Posterior vena cava (tissue), 2 donors: ENCODE measurements at places on chromosomes 5 and 9. TPM values are rescaled to one million over a fixed set of nuclear protein-coding genes. Genes with fewer than 3 reads are reported as not detected.

GRCh38 chr9:75889977-75890471 lies 449 bp upstream of the PCSK5 start:
- DNase-seq: peak; percentile 80

DNA sequence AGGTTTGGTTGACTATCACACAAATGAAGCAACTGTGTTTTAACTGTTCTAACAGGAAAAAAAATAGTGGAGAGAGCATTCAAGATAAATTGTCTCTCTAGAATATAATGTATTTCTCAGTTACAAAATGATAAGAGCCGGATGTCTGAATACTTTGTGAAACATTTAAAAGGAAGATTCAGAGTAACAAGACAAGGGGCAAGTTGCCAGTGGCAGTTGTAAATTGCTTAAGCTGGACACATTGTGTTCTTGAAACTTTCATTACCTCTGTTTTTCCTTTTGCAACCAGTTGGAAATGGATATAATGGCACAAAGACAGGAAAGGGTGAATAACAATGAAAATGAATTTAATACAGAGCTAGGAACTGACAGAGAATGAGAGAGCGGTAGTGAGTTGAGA lies 15.2 kb upstream of the TBCA start:
- no peak for DNase-seq

RAI14 gene
- 160 TPM for total RNA-seq

TAF7 gene
- total RNA-seq: 63.1 TPM

PCDHA5 gene
- 0.14 TPM for total RNA-seq

DNA sequence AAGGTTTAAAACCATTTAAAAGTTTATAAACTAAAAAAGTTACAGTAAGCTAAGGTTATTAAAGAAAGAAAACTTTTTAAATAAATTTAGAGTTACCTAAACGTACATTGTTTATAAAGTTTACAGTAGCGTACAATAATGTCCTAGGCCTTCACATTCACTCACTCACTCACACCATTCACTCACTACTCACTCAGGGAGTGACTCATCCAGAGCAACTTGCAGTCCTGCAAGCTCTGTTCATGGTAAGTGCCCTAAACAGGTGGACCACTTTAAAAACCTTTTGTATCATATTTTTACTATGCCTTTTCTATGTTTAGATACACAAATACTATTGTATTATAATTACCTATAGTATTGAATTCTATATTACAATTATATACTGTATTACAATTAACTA lies 190.8 kb upstream of the RASA1 start:
- DNase-seq: no peak

GRCh38 chr5:89374144-89374784 lies 491.3 kb upstream of the MEF2C start:
- DNase-seq: no peak

ITK gene
- 1.2 TPM for total RNA-seq

PHF24 gene
- 0.93 TPM for total RNA-seq

DNA sequence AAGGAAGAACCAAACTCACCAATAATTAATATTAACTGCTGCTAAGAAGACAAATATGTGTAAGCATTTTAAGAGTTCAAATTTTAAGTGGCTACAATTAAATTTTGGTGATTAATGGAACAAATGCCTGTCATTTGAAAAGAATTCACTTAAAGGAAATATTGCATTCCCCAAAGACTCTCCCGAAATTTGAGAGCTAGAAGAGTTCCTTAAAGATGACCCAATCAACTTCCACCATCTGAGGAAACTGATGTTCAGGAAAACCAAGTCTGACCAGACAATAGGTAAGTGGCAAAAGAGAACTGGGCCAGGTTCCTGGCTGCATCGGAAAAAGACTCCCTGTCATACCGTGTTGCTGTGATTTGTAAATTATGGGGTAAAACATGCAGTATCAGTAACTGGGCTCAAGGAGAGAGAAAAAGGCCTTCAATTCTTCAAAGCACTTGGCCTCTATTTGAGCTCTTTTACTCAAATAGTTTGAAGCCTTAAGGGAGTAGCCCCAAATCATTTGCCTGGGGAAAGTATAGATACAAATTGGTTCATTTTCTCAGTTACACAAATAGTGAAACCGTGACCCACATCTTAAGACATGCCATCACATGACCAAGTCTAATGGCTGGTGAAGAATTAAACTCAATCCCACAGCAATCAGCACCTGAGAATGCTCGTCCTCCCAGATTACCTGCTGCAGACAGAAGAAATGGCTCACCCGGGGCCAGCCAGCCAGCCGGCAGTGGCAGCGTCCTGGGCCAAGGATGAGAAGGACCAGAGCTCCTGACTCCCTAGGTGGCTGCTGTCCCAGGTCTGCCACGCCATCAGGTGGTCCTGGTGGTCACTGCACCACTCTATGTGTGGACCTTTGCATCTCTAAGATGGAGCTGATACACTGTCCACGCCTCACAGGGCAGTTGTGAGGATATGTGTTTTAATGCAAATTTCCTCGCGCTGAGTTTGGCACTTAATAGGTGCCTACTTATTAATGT lies 162.9 kb downstream of the TTLL11 start:
- DNase-seq: no peak

DNA sequence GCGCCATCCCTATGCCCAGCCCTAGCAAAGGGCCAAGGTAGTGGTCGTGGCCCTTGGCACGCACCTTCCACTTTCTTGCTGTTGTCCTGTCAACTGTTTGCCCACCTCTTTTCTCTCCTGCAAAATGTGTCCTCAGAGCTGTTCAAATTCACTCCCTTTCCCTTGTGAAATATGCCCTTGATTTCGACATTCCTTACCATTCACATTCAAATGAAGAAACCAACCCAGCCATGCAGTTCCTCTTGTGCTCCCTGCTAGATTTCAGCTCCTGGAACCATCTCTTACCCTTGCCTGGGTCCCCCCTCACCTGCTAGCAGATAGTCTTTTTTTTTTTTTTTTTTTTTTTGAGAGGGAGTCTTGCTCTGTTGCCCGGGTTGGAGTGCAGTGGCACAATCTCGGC lies 19.6 kb upstream of the HRH2 start:
- no peak for DNase-seq

TMC1 gene
- 0.69 TPM for total RNA-seq

DNA sequence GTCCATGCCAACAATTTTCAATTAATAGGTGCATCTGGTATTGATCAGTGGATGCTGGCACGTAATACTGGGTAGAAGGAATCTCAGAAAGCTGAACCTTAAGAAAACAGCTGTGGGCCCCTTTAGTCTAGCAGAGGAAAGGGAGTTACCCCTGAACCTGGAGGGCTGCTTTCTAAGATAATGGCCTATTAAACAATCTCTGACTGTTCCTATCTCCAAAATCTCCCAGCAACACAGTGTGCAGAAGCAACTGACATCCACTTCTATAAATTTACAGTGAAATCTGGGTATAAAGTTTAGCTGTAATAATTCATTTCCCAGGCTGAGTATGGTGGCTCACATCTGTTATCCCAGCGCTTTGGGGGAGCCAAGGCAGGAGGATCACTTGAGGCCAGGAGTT lies 198.8 kb downstream of the MAPKAP1 start:
- DNase-seq: no peak

DNA sequence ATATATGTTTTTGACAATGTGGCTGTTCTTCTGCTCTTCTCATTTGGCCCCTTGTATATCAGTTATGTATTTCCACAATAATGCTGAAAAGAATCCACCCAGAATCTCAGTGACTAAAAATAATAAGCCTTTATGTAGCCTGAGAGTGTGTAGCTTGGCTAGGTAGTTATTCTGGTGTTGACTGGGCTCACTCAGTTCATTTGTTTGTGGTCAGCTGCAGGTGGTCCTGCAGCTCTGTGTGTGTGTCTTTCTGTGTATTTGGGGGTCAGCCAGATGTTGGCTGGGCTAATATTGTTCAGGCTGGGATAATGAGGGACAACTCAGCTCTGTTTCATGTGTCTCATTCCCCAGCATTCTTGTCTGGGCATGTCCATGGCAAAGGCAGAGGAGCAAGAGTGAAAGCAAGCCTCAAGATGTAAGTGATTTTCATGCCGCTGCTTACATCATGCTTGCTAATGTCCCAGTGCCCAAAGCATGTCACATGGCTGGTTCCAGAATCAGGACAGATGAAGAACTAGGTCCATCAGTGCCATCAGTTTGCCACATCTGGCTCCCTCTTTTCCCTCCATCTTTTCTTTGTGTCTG lies 162.8 kb downstream of the KCTD16 start:
- DNase-seq: no peak

DNA sequence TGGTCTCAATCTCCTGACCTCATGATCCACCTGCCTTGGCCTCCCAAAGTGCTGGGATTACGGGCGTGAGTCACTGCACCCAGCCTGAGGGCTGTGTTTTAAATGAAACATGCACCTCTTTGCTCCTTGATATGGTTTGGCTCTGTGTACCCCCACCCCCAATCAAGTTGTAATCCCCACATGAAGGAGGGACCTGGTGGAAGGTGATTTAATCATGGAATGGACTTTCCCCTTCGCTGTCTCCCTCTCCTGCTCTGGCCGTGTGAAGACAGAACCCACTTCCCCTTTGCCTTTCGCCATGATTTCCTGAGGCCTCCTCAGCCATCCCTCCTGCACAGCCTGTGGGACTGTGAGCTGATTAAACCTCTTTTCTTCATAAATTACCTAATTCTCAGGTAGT lies 12.5 kb upstream of the NOTCH1 start:
- DNase-seq: no peak

PCDHB5 gene
- 2.8 TPM for total RNA-seq

- no peak for DNase-seq
These were observed 431 bp downstream of the RNF208 start for GRCh38 chr9:137221506-137222111.

PCDHB10 gene
- 2.6 TPM for total RNA-seq

SLC34A1 gene
- not detected for total RNA-seq

MLANA gene
- not detected for total RNA-seq

DNA sequence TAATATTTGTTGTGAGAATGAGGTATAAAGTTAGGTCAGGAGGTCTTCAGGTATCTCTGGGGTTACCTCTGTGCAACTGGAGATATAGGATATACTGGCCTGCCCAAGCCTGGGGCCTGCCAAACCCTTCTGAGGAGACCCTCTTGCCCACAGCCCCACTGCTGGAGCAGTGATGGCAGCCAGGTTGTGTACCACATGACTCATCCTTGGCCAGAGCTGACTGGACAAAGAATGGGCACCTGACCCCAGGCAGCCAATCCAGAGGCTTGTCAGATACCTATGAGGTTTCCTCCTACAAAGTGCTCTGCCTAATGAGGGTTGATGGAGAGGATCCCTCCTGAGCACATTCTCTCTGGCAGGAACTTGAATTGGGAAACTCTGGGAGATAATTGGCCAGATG lies 56.1 kb upstream of the TBC1D2 start:
- no peak for DNase-seq

DNA sequence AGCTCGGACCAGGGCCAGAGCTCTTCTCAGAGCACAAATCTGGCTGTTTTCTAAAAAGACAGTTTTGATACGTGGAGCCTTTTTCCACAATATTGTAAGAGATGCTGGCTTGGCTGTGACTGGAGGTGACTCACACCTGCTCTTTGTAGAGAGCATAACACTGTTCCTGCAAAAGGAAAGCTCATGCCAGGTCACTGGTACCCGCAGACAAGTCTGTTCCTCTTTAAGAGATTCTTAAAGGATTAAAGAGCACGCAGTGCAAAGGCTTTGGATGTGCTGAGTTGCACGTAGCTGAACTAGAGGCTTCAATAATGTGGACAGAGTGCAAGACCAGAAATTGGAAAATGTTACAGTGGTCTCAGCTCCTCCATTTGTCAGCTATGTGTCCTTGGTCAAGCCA lies 19.0 kb downstream of the ACTL7B start:
- no peak for DNase-seq

- DNase-seq: peak; percentile 80
These were observed 317 bp downstream of the DPP7 start for GRCh38 chr9:137114220-137114612.

DNA sequence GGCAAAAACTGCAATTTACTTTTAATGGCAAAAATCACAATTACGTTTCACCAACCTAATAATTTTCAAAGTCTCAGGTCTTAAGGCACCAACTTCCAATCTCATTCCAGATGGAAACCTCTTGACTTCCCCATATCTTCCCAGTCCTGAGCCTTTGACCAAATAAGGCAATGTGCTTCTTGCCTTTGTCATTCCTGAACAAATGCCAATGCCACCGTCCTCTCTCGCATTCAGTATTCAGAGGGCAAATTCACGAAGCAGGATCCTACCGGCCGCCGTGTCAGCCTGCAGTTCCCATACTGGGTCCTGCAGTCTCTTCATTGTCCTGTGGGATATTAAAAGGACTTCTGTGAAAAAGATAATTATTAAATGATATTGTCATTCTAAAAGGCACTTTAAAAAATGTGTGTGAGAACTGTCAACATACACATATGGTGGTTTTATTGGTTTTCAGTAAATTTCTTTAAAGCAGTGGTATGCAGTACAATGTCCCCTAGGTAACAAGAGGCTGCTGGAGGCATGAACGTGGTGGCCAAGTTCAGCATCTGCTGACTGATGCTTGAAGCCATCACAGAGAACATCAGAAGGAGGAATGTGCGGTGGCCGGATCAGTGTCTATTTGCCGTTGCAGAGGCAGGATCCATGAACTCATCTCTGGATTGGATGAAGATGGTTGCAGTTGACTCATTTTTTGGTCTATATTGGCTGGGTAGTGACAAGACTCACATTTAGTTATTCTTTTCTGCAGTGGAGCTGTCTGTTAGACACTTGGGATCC lies 101.4 kb upstream of the IRX4 start:
- no peak for DNase-seq

GRCh38 chr5:104594850-104595249 lies 1032.3 kb upstream of the NUDT12 start:
- DNase-seq: no peak

NXNL2 gene
- not detected for total RNA-seq

DNA sequence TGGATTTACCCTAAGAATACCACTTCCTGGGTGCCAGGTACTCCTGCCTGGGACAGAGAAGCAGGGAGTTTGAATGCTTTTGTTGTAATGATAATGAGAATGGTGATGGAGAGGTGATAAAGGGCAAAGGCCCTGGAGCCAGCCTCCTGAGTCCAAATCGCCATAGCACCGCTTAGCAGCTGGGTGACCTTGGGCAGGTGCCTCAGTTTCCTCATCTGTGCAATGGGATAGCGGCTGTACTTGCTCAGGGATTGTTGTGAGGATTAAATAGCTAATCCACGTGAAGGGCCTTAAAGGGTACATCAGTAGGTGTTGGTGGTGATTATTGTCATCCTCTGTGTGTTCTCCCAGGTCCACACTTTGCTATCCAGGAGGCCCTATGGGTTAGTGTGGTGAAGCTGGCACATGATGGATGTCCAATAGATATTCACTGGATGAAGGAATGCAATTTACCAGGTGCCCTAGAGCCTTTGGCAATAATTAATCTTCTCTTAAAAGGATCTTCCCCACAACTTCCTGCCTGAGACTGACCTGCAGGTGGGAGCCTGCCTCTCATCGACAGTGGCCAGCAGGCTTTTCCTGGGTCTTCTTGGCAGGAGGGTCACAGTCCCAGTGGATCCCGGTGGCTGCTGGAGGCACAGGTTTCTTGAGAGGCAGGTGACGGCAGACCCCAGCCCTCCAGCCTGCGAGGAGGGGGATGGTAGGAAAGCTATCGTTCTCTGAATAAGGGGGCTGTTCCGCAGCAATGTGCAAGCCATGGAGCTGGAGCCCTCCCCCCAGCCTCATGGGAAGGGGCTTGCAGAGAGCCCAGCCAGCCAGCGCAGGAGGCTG lies 160.2 kb downstream of the MACROH2A1 start:
- peak; percentile 68 for DNase-seq

GRCh38 chr5:1885404-1885755 lies 2.7 kb upstream of the IRX4 start:
- no peak for DNase-seq

ENTPD2 gene
- 1.2 TPM for total RNA-seq

NTRK2 gene
- total RNA-seq: 19.2 TPM

CETN3 gene
- total RNA-seq: 15.0 TPM
